Activated T-cell treated with anti-CD3 and anti-CD28 coated beads, Interleukin-2, amount 50 U/mL, for 48 hours (primary cell): ENCODE measurements at places on chromosomes 2 and 18.

GRCh38 chr18:65821911-65822310 is 71.1 kb downstream of the CDH7 start:
- no peak for DNase-seq

DNA sequence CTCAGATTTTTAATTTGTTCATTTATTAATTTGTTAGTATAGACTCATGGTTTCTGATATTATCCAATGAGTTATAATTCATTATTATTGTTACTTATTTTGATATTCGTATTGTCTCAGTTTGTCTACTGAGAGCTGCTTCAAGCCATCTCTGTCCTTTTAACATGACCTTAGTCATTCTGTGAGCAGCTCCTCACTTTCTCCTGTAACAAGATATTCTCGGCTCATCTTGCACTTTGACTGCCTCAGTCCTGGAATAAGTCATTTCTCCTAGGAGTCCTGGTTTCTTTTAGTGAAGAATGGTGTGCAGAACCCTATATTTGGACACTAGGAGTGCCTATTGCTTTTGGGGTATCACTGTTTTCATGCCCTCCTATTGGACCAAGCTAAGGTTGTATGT is 13.2 kb downstream of the ASB1 start:
- no peak for DNase-seq

GRCh38 chr2:236657215-236657614 is 87.6 kb downstream of the ACKR3 start:
- no peak for DNase-seq

- no peak for DNase-seq
Observed at GRCh38 chr2:233328922-233329321, 21.3 kb downstream of the SAG start.

DNA sequence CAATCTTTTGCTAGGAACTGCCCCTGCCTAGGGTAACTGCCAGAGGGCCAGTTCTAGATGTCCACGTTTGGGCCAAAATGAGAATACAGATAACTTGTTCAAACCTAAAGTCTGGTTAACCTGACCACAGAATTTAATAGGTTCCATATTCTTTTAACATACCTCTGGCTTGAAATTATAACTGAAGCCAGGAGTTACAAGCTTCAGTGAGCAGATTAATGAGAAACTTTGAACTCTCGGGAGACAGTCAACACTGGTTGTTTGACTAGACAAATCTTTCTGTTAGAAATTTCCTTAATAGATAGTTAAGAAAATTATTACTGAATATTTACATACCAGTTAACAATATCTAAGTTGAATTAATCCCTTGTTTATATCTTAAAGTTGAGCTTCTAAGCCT is 110.0 kb upstream of the KLF7 start:
- no peak for DNase-seq
